ENCODE measurements at places on chromosomes 5 and 9.

DNA sequence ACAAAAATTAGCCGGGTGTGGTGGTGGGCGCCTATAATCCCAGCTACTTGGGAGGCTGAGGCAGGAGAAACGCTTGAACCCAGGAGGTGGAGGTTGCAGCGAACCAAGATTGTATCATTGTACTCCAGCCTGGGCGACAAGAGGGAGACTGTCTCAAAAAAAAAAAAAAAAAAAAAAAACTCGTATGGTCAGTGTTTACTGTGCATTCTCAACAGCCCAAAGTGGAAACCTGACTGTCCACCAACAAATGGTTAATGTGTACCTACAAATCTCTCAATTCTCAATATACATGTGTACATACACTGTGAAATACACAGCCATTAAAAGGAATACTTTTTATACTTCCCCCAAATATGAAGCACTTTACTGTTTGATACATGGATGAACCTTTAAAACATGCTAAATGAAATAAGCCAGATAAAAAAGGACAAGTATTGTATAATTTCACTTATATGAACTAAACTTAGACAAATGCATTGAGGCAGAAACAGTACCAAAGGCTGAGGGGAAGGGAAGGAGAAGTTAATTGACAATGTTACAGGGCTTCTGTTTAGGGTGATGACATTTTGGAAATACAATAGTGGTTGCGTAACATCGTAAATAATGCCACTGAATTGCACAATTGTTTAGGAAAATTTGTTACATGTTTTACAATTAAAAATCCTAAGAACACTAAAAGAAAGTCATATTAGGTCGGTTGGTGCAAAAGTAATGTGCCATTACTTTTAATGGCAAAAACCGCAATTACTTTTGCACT lies 16.5 kb downstream of the DNAJA1 start:
- DNase-seq: no peak

GRCh38 chr5:170630226-170630625 lies 126.4 kb downstream of the KCNIP1 start:
- no peak for DNase-seq

DNA sequence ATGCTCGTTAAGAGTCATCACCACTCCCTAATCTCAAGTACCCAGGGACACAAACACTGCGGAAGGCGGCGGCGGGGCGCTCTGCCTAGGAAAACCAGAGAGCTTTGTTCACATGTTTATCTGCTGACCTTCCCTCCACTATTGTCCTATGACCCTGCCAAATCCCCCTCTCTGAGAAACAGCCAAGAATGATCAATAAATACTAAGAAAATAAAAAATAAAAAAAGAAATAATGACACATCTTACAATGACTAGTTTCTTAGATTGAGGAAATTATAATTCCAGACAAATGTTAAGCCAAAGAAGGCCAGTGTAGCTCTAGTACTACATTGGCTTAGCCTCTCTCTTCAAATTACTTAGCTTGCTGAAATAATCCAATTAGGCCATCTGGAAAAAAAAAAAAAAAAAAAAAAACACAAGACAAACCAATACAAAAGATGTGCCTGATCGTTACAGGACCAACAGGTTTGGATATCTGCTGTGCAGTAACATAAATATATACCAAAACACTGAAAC lies 58.0 kb downstream of the ANXA2R start:
- no peak for DNase-seq

GRCh38 chr5:169758886-169759285 lies 121.8 kb downstream of the DOCK2 start:
- no peak for DNase-seq

- no peak for DNase-seq
Measured at GRCh38 chr5:142253938-142254337, 70.9 kb downstream of the SPRY4 start.

GRCh38 chr9:23606107-23606506 lies 219.9 kb downstream of the ELAVL2 start:
- DNase-seq: no peak

DNA sequence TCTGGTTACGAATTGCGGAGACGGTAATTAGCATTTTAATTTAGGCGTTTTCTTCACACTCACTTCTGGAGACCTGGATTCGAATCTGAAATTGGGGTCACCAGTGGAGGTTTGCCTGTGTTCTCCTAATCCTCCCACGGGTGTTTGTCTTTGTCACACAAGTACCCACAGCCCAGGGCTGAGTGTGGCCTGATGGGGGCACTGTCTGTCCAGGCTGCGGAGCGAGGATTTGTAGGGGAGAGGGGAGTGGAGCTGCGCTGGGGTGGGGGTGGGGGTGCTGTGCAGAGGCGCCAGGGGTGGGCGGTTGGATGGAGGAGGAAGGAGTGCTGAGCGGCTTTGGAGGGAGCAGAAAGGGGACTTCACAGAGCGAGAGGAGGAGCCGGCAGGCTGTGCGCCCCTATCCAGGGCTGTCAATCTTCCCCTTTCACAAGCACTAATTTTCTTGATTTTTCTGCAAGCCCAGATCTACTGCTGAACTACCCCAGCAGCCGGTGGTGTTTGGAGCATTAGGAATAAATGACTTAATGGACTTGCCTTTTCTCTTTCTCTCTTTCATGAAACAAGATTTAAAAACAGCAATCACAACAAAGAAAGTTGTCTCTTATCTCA lies 53.1 kb downstream of the TSPAN17 start:
- DNase-seq: no peak

DNA sequence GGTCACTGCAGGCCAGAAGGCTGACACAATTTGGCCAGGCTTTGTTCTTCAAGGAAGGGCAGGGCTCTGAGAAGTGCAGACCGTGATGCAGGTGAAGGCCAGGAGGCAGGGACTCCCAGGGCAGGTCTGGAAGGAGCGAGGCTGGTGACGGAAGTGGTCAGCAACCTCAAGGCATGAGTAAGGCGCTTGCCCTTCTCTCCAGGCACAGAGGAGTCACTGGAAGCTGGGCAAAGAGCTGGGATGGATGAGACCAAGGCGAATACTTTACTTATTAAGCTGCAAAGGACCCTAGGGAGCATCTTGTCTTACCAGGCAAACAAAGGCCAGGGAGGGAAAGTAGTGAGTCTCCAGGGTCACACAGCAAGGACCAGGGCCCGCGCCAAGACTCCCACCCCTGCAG lies 18.6 kb downstream of the IRF1 start:
- peak; percentile 7 for DNase-seq

GRCh38 chr9:89602978-89603766 lies 1.6 kb upstream of the GADD45G start:
- peak; percentile 87 for DNase-seq

- no peak for DNase-seq
Measured at GRCh38 chr5:40780199-40780598, 18.0 kb downstream of the PRKAA1 start.

- DNase-seq: no peak
Measured at GRCh38 chr5:78758169-78758839, 109.7 kb upstream of the LHFPL2 start.

- no peak for DNase-seq
Measured at GRCh38 chr5:57207007-57207653, 33.3 kb downstream of the GPBP1 start.

- DNase-seq: no peak
Measured at GRCh38 chr9:117720987-117721386, 16.8 kb downstream of the TLR4 start.

DNA sequence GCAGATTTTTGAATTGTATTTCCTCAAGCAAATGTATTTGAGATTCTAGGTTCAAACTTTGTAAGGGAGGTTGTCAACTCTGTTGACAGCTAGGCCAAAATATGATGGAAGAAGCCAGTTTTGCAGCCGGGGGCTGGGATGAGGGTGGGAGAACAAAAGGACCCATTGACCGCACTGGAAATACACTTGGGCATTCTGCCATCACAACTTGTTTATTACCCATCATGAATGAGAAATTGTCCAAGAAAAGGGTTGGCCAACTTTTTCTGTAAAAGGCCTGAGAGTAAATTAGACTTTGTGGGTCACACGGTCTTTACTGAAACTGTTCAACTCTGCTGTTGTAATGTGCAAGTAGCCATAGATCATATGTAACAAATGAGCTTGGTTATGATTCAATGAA lies 221.3 kb upstream of the KLF9 start:
- no peak for DNase-seq

- no peak for DNase-seq
Measured at GRCh38 chr9:127837346-127837745, 17.1 kb downstream of the ENG start.
